ENCODE measurements at places on chromosomes 3 and 15.

DNA sequence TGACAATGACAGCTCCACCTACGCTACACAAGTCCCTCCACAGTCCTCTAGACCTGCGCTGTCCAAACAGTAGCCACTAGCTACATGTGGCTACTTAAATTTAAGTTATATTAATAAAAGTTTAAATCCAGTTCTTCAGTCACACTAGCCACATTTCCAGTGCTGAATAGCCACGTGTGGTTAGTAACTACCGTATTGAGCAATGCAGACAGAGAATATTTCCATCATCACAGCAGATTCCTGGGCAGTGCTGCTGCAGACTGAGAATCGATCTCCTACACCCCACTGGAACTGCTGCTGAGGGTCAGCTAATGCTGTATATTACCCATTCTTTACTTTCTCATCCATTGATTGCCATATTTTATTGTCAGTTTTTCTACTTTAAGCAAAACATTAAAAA lies 40.9 kb downstream of the HDC start:
- no peak for DNase-seq

DNA sequence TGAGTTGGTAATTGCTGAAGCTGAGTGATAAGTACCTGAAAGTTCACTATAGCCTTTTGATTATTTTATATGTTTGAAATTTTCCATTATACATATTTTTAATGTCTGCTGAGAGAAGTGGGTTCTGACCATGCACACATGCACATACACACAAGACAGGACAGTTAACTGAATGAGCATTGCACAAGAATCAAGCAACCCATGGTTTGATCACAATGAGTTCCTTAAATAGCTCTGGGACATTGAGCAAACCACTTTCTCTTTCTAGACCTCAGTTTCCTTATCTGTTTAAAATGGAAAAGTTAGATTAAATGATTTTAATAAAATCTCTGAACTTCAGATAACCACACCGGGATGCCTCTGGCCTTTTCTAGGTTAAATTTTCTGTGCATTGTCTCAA lies 26.7 kb downstream of the SNTN start:
- DNase-seq: no peak

- DNase-seq: no peak
Measured at GRCh38 chr3:99366663-99367429, 271.5 kb upstream of the COL8A1 start.

- DNase-seq: no peak
Measured at GRCh38 chr15:93460717-93461116, 371.7 kb upstream of the RGMA start.

- peak; percentile 54 for DNase-seq
Measured at GRCh38 chr3:194328053-194328657, 23.0 kb downstream of the CPN2 start.

- DNase-seq: no peak
Measured at GRCh38 chr15:77358545-77359240, 61.2 kb downstream of the PEAK1 start.

GRCh38 chr3:107745354-107745753 lies 222.6 kb downstream of the BBX start:
- DNase-seq: no peak

- peak; percentile 63 for DNase-seq
Measured at GRCh38 chr15:92629276-92629974, 26.1 kb downstream of the FAM174B start.

- DNase-seq: no peak
Measured at GRCh38 chr3:62688050-62688449, 187.2 kb downstream of the CADPS start.

DNA sequence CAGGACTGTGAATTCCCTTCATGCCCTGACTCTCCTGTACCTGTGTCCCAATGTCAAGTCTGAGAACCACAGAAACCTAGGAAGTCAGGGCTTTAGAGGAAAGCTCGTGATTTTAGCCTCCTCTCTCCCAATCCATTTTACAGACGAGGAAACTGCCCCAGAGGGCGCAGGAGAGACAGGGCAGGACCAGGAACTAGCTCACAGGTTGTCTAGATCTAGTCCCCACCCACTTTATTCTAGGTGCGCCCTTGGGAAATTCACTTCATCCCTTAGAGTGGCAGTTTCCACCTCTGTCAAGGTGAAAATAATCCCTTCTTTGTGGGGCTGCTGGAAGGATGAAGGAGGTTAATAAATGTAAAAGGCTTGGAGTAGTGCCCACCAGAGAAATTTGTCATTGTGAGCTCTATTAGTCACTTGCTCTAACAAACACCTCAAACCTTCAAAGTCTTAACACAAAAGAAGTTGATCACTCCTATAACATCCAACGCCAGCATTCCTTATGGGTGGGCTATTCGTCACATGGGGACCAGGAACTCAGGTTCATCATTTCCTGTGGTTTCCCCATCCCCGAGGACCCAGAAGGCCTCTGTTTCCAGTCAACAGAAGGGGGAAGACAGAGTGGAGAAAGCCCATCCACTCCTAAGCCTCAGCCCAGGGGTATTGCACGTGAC lies 282.3 kb downstream of the XXYLT1 start:
- DNase-seq: no peak

Measured in activated CD4-positive, alpha-beta memory T cell treated with anti-CD3 and anti-CD28 coated beads for 36 hours (primary cell).